ENCODE measurements at places on chromosomes 7 and 10.
A peak's percentile ranks its signal among the peaks of the same experiment; 100 is the strongest.

DNA sequence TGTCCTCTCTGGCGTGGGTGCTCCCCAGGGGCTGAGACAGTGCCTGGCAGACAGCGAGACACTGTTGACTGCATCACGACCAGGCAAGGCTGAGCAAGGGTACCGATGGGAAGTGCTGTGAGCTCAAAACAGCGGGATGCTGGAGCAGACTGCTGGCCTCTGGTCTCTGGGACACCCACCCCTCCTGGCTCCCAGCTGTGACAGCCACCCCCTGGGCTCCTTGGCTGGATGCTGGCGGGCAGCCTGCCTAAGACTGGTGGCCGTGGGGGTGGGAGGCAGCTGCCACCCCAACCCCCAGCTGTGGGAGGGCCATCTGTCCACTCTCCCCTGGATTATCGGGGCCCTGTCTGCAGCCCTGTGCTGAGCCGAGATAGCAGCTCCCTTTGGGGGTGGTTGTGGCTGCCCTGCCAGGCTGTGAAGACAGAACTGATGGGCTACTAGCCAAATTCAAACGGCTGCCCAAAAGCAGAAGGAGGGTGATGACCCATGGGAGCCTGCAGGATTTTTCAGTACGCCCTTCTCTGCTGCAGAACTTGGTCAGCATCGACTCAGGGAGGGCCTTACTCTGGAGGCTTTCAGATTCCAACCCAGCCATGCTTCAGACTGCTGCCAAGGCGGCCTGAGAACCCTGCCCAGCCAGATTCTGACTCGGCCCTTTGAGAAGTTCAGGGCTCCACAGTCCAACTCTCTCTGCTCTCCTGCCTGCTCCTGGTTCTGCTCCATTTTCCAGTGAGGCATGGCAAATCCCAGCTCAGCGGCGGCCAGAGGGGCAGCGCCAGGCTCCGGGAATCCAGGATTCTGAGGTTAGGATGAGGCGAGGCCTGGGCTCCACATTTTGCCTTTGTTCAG lies 125.3 kb downstream of the NEURL1 start:
- DNase-seq, result no peak

GRCh38 chr7:76020031-76020714 lies 25.8 kb upstream of the TMEM120A start:
- DNase-seq, result peak; percentile 47

- no peak for DNase-seq
Measured at GRCh38 chr10:112791447-112791846, 158.6 kb upstream of the TCF7L2 start.

- no peak for DNase-seq
Measured at GRCh38 chr7:45066409-45066808, 22.4 kb downstream of the NACAD start.

DNA sequence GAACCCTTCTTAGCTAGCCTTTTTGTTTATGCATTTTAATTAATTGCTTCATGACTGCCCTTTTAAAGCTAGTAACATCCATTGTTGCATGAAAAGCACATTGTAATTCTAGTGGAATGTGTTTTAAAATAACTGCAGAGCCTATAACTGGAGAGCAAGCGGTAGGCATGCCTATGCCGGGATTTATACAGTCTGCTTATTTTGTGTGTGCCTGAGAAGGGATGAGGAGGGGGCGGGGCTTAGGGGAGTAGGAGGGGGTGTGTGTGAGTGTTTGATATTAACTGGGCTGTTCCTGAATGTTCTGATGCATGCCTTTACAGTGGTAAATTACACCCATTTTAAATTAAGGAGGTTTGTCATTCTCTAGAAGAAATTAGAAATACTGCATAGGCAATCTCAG lies 208.1 kb downstream of the TCF7L2 start:
- no peak for DNase-seq

DNA sequence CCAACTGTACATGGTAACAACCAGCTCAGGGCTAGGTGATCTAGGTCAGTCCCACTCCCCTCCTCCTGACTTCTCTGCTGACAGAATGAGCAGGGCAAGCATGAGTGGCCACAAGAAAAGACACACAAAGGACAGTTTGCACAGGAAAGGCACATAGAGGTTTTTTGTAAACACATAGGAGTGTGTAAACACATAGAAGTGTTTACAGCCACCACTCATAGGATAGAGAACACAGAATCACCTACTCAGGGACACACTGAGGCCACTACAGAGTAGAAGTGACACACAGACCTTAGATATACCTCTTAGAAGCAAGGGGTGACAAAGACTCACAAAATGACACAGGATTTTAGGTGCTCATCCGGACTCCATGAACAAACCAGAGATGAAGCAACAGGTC lies 19.0 kb downstream of the NUDCD3 start:
- no peak for DNase-seq

DNA sequence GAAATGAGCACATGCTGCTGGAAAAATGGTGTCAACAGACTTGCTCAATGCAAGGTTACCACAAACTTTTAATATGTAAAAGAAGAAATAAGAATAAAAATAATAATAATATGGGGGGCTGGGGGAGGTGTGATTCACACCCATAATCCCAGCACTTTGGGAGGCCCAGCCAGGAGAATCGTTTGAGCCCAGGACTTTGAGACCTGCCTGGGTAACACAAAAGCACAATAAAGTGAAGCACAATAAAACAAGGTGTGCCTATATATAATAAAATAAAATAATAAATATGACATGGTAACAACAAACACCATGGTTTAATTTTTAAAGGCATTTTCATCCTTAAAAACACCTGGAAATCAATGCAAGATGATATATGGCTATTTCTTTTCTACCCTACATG lies 25.1 kb downstream of the EIF3A start:
- no peak for DNase-seq

GRCh38 chr7:95493247-95493646 lies 7.5 kb downstream of the ASB4 start:
- DNase-seq, result no peak

DNA sequence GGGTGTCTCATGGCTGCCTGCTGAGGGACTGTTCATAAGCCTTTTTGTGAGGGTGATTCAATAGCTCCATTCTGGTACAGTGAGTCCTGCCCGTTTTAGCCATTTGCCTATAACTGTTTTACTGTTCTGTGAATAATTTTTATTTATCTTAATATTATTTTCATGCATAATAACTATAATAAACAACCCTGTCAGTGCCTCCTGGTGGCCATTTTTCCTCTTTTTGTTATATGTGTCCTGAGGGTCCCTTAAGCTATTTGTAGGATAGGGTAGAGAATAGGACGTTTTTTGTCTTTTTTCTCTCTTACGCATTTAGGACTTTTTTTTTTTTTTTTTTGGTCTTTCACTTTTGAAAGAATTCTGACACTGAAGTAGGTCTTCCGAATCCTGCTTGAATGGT lies 2.9 kb downstream of the C1QL3 start:
- no peak for DNase-seq

DNA sequence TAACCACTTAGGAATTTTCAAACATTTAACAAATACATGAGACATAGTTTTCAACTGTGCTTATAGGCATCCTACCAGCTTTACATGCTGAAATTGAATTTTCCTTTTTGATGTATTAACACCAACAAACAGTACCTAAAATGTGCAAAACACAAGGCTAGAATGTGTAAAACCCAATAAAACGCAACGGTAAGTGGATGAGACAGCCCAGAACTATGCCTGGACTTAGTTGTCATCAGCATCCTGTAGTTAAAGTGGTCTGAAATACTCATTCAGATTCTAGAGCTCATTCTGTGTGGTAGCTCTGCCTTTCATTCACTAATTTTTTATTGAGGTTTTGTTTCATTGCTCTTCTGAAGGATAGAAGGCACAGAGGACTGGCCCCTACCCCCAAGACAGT lies 137.1 kb downstream of the BMPER start:
- DNase-seq, result no peak

DNA sequence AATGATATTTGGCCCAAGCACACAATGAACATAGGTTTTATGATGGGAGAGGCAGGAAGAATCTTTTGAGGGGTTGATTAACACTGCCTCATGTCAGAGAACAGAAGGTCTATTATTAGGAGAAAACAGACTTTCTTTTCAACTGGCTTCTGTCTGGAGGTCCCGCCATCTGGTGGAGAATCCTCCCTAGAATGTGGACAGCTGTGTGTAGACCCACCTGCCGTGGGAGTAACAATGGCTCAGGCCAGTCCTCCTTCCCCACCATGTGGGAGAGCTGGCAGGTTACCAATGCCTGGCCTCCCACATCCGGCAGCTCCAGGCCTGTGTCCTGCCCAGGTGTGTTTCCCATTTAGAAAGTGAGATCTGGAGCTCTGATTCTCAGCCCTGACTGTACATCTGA lies 70.4 kb upstream of the AOAH start:
- no peak for DNase-seq

- no peak for DNase-seq
Measured at GRCh38 chr10:87630171-87630570, 29.5 kb upstream of the PAPSS2 start.

- DNase-seq, result no peak
Measured at GRCh38 chr7:151056666-151057505, 811 bp downstream of the CDK5 start.

- DNase-seq, result no peak
Measured at GRCh38 chr7:88037050-88037449, 103.0 kb downstream of the ADAM22 start.

GRCh38 chr7:953547-954327 lies 743 bp downstream of the ADAP1 start:
- no peak for DNase-seq

All from HCT116 (cell line).